ENCODE measurements at places on chromosomes 3 and 15.

- no peak for DNase-seq
Measured at GRCh38 chr3:65408531-65409175, 630.1 kb downstream of the MAGI1 start.

GRCh38 chr3:17915341-17915740 lies 172.9 kb upstream of the TBC1D5 start:
- DNase-seq: no peak

DNA sequence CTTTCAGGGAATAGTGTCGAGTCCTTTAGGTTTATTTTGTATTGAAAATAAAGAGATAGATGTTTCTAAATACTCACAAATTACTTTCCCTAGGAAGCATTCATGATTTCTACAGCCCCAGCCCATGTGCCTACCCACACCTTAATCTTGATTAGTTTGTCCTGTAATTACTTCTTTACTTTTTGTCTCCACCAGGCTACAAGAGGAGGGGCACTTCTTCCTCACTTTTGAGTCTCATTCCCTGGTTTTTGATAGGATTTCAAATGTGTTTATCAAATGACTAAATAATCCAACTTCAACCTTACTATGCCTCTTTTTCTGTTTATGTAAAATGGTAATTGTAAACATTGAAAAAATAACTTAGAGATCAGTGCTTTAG lies 1.8 kb downstream of the PXK start:
- no peak for DNase-seq

DNA sequence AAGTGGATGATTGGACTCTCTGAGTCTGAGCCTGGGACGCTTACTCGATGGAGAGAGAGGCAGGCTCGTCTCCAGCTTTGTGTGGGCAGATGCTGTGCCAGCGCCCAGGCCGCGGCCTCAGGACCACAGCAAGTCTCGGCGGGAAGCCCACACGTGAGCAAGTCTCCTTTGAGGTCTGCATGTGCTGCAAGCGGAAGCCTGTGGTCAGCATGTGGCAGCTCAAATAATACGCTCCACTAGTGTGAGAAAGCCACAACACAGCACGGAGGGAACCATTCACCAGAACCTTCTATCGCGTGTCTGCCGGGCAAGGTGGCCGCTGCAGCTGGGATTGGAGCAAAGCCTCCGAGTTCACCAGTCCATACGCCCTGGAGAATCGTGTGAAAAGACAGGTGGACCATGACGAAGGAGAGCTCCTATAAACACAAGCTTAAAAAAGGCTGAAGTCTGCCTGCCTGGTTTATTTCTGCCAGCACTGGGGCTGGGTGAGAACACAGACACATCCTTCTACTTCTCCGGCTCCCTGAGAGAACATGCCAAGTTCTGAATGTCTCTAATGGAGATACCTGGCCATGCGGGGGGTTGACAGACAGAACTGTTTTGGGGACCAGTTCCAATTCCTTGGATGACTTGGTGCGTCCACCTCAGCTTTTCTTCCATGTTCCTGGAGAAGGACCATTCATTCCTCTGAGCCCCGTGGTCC lies 82.0 kb upstream of the LRIG1 start:
- no peak for DNase-seq

DNA sequence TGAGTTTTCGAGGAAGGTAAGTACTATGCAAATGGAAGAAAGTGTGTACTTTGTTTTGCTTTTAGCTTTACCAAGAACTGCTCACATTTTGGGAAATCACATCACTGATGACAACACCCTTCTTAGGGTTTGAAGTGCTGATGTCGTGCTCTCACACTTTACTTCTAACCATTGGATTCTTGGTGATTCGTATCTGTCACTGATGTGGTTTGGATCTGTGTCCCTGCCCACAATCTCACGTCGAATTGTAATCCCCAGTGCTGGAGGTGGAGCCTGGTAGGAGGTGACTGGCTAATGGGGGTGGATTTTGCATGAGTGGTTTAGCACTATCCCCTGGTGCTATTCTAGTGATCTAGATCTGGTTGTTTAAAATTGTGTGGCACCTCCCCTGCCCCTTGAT lies 75.4 kb upstream of the RGMA start:
- no peak for DNase-seq

GRCh38 chr3:134253475-134254226 lies 3.0 kb upstream of the RYK start:
- no peak for DNase-seq

GRCh38 chr3:430186-430585 lies 233.6 kb downstream of the CHL1 start:
- no peak for DNase-seq

DNA sequence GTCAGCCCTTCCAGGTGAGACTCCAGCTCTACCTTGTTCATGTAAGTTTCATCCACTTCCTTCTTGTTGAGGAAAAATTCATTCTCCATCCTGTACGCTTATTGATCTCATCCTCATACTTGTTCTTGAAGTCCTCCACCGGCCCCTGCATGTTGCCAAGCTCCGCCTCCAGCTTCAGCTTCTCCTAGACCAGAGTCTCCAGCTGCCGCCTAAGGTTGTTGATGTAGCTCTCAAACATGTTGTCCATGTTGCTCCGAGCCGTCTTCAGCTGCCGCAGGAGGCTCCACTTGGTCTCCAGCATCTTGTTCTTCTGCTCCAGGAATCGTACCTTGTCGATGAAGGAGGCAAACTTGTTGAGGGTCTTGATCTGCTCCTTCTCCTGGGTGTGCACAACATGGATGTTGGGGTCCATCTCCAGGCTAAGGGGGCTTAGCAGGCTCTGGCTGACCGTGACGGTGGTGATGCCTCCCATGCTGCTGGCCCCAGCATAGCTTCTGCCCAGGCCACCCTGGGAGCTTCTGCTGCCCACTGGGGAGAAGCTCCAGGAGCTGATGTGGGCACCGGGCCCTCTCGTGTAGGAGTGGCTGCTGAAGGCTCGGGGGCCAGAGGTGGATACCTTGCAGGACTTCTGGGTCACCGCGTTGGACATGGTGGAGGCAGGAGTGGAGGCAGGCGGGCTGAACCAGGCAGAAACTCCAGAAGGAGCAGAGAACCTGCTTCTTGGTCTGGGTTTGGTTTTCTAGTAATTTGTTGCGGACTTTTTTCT lies 422.6 kb upstream of the ARPP21 start:
- DNase-seq: no peak

DNA sequence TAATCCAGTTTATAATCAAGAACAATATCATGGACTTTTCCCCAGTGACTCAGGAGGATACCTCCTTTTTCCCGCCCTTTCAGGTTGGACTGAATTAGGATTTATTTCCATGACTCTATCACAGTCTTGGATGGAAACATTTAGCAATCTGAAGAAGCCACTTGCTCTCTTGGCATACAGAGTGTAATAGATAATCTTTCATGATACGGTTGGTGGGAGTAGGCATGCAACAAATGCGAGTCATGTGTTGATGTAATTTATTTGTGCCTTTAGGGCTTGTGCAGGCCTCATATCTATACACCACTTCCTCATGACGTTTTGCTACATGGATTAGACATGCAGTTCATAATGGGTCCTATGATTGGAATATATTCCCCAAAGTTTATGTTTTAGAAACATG lies 54.2 kb upstream of the MCTP2 start:
- DNase-seq: no peak

DNA sequence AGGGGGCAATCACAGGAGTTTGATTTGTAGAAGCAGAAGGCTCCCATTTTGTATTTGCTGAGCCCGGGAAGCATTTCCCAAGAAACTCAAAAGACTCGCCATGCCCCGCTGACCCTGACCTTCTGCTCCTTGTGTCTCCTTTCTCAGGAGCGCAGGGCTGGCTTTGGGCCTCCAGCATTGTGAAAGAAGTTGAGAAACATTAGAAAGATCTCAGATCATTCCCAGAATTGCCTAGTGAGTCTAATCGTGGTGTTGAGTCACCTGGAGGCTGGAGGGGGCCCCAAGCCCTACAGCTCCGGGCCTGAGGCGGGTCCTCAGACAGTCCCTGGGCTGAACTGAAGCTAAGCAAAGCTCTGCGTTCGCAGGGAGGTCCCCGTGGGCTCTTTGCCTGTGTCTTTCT lies 10.9 kb upstream of the PIGZ start:
- no peak for DNase-seq

DNA sequence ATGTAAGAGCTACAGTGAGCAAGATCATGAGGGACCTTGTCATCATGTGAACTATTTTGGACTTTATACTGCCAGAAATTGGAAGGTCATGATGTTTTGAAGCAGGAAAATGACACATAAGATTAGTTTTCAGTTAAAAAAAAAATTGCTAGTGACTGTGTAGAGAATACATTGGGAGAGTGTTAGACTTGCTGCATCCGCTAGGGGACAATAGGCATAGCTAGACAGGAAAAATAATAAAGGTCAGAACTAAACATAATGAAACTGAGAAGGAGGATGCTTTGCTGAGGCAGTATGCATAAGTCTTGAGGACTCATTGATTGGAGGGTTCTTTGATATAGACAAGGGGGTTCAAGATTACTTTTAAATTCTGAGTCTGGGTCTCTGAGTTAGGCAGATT lies 275.8 kb upstream of the KCNH8 start:
- DNase-seq: no peak

GRCh38 chr3:128404276-128405068 lies 62.2 kb downstream of the DNAJB8 start:
- DNase-seq: no peak

GRCh38 chr3:114071786-114072185 lies 15.2 kb downstream of the QTRT2 start:
- DNase-seq: no peak
